ENCODE measurements at places on chromosomes 3 and 15.

GRCh38 chr3:59879031-59879581 is 829.3 kb upstream of the CFAP20DC start:
- DNase-seq, result no peak

GRCh38 chr3:2246873-2247648 is 148.4 kb downstream of the CNTN4 start:
- DNase-seq, result peak; percentile 74

- DNase-seq, result no peak
These were observed 2.2 kb downstream of the PTPRG start for GRCh38 chr3:61563313-61564271.

DNA sequence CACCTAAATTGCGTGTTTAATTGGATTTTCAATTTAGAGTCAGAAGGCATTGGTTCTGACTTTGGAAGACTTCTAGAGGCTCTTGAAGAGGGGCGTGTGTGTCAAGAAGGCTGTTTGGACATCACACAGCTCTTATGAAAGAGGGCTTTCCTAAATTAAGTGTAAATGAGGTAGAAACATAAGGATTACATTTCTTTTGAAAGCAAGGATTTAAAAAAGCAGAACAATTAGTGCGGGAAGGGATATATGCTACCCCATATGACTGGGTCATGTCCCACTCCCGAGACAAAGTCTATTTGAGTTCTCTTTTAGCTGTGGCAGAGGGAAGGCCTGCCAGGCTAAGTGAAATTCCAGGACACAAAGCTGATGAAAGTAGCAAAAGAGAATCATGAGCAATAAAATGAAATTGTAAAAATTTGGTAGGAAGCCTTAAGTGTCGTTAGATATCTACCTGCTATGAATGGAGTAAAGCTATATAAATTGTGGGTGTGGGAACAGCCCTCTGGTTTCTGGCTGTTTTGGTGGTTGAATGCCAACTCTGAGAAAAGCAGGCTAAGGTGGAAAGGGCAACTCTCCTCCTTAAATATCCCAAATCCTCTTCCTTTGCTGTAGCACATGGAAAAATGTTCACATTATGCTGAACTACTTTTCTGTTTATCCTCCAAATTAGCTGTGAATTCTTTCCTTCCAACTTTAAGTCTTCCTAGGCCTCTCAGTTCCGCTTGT is 100.6 kb upstream of the TSC22D2 start:
- no peak for DNase-seq

- no peak for DNase-seq
These were observed 22.4 kb upstream of the TGFBR2 start for GRCh38 chr3:30583973-30584372.

DNA sequence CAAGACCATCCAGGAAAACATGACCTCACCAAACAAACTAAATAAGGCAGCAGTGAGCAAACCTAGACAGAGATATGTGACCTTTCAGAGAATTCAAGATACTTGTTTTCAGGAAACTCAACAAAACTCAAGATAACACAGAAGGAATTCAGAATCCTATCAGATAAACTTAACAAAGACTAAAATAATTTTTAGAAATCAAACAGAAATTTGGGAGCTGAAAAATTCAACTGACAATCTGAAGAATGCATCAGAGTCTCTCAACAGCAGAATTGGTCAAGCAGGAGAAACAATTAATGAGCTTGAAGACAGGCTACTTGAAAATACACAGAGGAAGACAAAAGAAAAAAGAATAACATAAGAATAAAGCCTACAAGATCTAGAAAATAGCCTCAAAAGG is 55.6 kb downstream of the MYO9A start:
- DNase-seq, result no peak

- no peak for DNase-seq
These were observed 1762.5 kb downstream of the SI start for GRCh38 chr3:163315786-163316185.

DNA sequence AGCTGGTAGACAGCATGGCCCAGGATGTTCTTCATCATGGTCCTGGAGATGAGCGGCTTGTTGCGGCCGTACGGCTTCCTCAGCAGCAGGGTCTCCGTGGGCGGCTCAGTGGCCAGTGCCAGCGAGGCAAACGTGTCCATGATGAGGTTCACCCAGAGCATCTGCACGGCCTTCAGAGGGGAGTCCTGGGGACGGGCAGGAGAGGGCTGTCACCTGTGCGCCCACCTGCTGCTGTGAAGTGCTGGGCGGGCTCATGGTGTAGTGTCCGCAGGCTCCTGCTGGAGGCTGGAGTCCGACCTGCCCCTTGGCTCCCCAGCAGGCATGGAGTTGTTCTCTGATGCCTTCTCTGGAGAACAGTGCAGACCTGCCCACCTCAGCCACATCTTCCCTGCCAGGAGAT is 21.9 kb upstream of the SEC13 start:
- no peak for DNase-seq

- peak; percentile 11 for DNase-seq
These were observed 178.2 kb downstream of the RAB11A start for GRCh38 chr15:66047321-66048024.

GRCh38 chr3:197519801-197520211 is 36.0 kb downstream of the BDH1 start:
- no peak for DNase-seq

- DNase-seq, result peak; percentile 41
These were observed 61.7 kb upstream of the PPIB start for GRCh38 chr15:64224511-64224910.

DNA sequence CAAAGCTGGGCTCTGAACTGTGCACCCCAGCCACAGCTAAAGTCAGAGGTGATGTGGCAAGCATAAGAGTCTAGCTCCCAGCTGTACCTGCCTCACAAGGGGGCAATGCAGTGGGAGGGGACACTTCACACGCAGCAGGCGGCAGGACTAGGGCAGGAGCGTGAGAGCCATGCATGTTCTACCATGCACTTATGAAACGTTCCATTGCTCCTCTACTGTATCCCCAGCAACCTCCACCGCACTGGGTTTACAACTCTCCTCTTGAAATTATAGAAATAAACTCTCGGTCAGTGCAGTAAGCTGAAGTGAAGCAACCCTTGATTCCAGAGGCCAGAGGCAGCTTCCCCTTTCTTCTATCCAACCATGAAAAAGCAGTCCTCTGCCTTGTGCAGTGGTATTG is 298.6 kb upstream of the STT3B start:
- no peak for DNase-seq

Measured in NCI-H146 (cell line).